NCI-H2029 treated with DMSO at 0.1 percent for 48 hours (cell line): ENCODE measurements at places on chromosomes 7 and 10.
A peak's percentile ranks its signal among the peaks of the same experiment; 100 is the strongest.

GRCh38 chr7:28615091-28615490 is 202.8 kb downstream of the CREB5 start:
- DNase-seq: no peak

GRCh38 chr10:89591111-89591795 is 53.8 kb downstream of the PANK1 start:
- no peak for DNase-seq

DNA sequence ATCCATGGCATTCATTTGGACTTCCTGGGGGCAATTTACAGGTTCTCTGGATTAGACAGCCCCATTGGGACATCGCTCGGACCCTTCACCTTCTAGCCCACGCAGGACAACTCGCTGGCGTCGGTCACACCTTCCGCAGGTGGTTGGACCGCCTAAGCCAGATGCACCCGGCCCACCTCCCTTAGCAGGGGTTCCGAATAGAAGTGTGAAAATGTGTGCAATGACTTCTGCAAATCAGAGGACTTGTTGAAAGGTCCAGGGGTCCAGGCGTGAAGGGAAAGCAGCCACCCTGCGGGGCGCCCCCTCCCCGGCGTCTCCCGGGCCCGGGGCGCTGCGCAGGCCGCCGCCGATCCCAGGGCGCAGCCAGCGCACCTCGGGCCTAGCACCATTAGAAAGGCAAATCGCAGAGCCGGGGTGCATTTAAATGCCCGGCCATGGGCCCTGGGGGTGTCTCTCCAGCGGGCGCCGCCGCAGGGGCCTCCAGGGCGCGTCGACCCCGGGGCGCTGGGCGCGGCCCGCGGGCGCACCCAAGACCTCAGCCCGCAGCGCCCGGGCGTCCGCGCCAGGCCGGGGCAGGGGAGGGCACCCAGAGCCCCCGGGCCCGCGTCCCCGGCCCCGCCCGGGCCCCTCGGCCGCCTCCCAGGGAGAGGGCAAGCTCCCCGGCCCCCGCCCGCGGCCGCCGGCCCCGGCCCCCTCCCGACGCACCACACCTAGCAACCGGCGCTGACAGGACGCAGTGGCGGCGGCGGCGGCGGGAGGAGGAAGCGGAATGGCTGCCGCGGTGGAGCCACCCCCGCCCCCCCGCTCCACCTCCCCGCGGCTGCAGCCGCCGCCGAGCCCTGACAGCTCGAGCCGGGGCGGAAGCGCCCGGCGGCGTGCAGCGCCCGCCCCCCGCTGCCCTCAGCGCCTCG is 1.2 kb downstream of the JAZF1 start:
- DNase-seq: no peak

- no peak for DNase-seq
These were observed 36.5 kb upstream of the EEPD1 start for GRCh38 chr7:36116347-36117202.

DNA sequence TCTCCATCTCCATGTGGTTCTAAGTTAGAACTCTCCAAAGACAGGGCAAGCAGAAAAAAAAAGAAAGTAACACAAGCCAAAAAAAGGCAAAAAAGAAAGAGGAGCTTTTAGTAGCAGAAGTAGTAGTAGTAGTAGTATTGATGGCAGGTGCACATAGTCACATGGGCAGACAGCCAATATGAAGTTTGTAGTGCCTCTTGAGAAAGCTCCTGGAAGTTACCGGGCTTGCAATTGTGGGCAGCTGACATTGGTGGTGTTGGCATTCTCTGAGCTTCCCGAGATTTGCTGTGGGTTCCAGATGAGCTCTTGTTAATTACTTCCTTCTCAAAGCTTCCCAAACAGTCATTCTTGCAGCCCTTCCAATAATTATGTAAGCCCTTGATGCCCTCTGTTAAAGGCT is 1128.5 kb downstream of the TYW1 start:
- peak; percentile 30 for DNase-seq

DNA sequence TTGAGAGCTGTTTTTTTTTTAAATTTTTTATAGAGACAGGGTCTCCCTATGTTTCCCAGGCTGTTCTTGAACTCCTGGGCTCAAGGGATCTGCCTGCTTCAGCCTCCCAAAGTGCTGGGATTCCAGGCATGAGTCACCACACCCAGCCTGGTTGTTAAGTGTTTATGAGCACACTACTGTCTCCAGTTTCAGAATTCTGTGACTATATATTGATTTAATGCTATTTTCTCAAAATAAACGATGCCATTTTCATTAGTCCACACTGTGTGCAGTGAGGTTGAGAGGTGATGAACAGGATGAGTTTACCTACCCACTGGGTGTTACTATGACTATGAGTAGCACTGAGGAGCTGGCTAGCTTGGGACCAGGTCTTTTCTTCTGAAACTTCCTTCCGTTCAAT is 110.9 kb upstream of the FAM180A start:
- no peak for DNase-seq

DNA sequence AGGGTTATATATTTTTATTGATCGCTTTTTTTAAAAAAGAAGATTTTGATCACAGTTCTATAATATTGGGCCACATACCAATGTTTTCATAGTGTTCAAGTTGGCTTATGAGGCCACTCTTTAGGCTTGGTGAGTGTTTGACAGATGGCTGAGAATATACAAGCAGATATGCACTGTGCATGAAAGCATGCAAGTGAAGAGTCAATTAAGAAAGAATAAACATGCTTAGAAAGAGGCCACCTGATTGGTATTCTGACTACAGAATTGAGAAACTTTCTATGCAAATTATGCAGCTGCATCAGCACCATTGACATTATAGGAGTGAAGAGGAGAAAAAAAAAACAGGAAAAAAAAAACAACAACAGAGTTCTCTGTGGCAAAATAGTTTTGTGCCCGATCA is 39.9 kb downstream of the CABCOCO1 start:
- no peak for DNase-seq

- no peak for DNase-seq
These were observed 272.5 kb upstream of the COBL start for GRCh38 chr7:51589111-51589510.
